ENCODE measurements at places on chromosomes 13 and 19. TPM values are rescaled to one million over a fixed set of nuclear protein-coding genes. Genes with fewer than 3 reads are reported as not detected.

Gene FFAR3
- not detected for total RNA-seq

Gene TNNI3
- total RNA-seq: 5.2 TPM

Gene IFNL3
- not detected for total RNA-seq

GRCh38 chr13:75161804-75162203 lies 320.2 kb downstream of the TBC1D4 start:
- no peak for DNase-seq

DNA sequence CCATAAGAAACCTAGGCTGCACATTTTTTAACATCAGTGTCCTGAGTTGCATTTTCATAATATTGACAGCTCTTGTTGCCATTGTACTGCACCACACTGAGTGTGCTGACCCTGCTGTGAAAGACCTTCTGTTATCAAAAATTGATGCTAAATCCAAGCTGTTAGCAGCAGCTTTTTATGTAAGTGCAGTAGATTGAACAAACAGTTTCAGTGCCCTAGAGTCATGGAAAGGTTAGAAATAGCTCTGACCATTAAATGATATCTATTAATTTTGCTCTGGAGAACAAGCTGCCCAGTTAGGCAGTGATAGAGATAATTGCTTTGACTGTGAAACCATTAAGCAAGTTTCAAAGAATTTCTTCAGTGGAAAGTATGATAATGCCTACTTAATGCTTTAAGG lies 1289.2 kb upstream of the PCDH20 start:
- no peak for DNase-seq

GRCh38 chr13:65868884-65869283 lies 1361.3 kb downstream of the PCDH9 start:
- no peak for DNase-seq

GRCh38 chr13:92143766-92144165 lies 745.3 kb downstream of the GPC5 start:
- DNase-seq: no peak

Data from gastrocnemius medialis (tissue), 4 donors.